ENCODE measurements at places on chromosomes 11 and 22.

DNA sequence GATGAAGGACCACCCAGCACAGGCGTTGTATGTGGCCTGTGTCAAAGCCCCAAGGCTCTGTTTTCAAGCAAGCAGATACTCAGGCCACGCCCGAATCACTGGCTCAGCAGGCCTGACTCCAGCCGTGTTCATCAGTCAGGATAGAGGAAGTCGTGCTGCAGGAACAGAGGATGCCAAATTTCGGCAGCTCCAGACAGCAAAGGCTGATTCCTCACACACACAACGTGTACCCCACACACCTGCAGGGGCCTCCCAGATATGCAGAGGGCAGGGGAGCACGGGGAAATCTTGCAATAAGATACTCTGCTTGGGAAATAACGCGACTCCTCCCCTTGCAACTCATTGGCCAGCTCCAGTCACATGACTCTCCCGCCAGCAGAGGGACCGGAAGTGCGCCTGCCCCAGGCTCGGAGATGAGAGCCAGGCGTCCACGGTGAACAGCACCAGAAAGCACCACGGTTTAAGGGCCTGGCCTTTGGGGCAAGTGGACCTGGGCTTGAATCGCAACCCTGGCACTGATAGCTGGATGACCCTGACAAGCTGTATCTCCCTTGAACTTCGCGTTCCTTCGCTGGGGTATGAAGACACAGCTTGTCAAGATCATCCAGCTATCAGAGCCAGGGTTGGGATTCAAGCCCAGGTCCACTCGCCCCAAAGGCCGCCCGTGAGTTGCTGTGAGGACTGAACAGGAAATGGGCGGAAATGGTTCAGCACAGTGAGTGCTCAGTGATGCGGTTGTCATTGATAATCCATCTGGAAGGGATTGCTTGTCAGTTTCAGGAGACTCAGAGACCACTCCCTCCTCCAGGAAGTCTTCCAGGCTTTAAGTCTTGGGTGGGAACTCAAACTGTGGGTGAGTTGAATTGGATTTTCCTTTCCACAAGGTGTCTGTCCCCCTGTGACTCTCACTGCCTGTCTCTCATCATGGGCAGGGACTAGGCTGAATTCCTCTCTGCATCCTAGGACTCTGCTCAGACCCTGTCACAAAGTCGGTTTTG is 88.5 kb downstream of the MYEOV start:
- DNase-seq, result peak; percentile 48

DNA sequence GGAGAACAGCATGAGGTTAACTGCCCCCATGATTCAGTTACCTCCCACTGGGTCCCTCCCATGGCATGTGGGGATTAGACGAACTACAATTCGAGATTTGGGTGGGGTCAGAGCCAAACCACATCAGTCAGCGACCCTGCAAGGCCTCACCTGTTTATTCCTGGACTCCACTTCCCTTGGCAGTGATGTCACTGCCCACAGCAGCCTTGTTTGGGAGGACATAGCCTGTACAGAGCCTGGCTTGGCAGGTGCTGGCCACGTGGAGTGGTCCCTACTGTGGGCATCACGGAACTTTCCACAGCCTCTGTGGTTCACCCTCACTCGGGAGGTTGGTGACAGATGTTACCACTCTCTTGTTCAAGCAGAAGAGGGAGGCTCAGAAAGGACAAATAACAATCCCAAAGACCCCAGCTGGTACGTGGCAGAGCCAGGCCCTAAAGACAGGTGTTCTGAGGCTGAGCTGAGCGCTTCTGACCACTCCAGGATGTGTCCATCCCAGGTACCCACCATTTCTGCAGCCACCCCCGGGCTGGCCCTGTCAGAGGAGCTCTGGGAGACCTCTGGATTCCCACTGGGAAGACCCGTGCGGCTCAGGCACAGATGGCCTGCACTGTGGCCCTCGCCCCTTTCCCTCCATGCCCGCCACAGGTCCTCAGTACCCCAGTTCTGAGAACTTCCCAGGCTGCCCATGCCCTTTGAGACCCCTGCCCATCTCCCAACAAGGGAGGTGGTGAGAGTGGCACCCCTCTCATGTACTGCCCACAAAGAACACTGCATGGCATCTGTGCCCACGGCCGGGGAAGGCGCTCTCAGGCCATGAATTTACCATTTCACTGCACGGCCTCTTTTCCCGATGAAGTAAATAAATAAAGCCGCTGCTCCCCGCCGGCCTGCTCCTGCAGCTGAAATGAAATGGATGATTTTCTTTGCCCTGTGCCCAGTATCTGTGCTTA is 605.8 kb downstream of the TBC1D22A start:
- peak; percentile 14 for DNase-seq

- DNase-seq, result peak; percentile 56
Measured at GRCh38 chr11:117945047-117945810, 16.0 kb upstream of the TMPRSS13 start.

- no peak for DNase-seq
Measured at GRCh38 chr11:6862961-6863360, at the start of gene OR10A2. Gene OR10A2 (plus strand): TSS chr11:6863057. CDS start chr11:6869755, 6,698 bp downstream.

DNA sequence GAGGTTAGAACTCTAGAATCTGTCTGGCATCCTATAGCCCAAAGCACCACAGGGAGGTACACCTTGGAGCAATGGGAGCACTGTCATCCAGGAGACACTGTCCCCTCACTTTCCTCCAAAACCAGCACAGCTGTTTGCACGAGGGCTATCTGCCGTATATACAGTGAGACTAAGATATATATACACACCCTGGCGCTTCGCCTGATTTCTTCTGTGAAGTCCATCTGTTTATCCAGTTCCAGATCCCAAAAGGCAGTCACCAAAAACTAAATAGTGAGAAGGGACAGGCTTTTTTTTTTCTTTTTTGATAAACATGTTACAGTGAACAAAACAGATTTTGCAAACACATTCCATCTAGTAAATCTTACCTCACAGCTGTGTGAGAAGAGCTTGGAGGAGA is 68.5 kb downstream of the ARFGAP2 start:
- DNase-seq, result no peak

- no peak for DNase-seq
Measured at GRCh38 chr11:40183073-40184064, 1276.1 kb downstream of the LRRC4C start.

GRCh38 chr11:96340555-96340885 is 2.5 kb downstream of the MAML2 start:
- DNase-seq, result no peak

- DNase-seq, result no peak
Measured at GRCh38 chr11:26953770-26954392, 40.0 kb upstream of the FIBIN start.

- no peak for DNase-seq
Measured at GRCh38 chr22:35317680-35318290, 18.1 kb downstream of the TOM1 start.

- peak; percentile 82 for DNase-seq
Measured at GRCh38 chr22:41288245-41288946, 2.4 kb upstream of the RANGAP1 start.

GRCh38 chr11:117378976-117379865 is 51.6 kb downstream of the CEP164 start:
- no peak for DNase-seq

GRCh38 chr22:46551996-46552395 is 14.6 kb upstream of the CELSR1 start:
- peak; percentile 40 for DNase-seq

DNA sequence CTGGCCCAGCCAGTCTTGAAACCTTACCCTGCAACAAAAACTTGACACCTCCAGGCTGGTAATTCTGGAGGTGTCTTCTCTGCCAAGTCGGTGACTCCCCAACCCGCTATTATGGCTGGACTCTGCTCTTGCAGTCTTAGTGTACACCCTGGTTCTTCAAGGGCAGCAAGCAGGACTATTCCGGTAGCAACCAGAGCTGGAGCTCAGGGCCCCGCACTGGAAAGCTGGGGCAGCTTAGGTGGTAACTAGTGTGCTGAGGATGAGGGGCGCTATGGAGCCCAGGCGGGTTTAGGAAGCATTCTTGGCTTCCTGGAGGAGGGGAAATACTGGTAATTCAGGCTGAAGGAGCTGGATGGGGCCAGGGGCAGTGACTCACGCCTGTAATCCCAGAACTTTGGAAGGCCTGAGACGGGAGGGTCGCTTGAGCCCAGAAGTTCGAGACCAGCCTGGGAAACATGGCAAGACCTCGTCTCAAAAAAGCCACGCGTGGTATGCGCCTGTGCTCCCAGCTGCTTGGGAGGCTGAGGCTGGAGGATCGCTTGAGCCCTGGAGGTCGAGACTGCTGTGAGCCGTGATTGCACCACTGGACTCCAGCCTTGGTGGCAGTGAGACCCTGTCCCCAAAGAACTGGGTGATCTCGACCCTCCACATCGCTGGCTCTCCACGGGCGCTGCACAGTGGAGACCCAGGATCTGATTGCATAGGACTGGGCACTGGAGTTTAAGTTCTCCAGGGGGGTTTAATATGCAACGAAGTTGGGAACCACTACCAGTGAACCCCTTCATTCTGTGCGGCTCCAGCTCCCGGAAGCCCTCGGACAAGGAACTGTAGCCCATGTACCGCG is 10.6 kb upstream of the AIFM3 start:
- DNase-seq, result peak; percentile 89

GRCh38 chr22:33255791-33256190 is 197.6 kb upstream of the SYN3 start:
- DNase-seq, result no peak

DNA sequence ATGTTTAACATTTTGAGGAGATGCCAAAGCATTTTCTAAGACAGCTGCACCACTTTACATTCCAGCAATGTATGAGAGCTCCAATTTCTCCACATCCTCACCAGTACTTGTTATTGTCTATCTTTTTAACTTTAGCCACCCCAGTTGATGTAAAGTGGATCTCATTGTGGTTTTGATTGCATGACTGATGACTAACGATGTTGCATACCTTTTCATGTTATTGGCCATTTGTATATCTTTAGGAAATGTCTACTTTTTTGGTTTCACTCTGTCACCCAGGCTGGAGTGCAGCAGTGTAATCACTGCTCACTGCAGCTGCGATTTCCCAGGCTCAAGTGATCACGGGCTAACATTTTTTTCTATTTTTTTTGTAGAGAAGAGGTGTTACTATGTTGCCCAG is 8.9 kb downstream of the TTC28 start:
- no peak for DNase-seq

DNA sequence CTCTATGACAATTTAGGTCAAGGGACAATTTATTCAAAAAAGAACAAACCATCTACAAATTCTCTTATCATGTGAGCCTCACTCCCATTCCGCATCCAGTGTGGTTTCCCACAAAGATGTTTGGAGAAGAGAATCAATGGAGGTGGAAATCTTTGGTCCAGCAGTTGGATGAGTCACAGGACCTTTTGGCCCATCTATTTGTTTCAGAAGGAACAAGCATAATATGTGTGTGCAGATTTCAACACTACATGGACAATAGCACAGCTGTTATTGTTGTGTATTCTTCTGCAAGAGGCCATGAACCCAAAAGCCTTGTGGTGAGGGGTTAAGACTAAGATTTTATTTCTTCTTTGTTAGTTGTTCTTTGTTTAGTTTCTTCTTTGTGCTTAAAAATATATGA is 61.6 kb downstream of the OR10A6 start:
- DNase-seq, result no peak

DNA sequence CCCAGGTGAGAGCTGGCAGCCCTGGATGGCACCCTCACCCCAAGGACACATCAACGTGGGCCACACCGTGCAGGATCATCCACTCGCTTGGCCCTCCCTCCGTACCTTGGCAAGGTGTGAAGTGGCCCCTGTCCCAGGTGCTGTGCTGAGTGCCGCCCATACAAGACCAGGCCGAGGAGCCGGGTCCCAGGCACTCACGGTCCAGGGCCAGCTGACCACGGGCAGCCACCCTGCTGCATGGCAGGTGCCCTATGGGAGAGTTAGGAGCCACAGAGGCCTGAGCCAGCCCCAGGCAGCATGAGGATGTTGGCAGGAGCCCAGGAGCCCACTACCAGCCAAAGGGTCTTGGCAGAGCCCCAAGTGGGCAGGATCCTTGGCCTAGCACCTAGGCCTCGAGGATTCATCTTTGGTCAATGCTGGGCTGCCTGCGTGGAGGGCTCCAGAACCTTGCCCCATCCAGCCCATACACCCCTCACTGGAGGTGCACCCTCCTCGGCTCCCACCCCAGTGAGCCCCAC is 19.6 kb downstream of the RTN4R start:
- DNase-seq, result no peak

DNA sequence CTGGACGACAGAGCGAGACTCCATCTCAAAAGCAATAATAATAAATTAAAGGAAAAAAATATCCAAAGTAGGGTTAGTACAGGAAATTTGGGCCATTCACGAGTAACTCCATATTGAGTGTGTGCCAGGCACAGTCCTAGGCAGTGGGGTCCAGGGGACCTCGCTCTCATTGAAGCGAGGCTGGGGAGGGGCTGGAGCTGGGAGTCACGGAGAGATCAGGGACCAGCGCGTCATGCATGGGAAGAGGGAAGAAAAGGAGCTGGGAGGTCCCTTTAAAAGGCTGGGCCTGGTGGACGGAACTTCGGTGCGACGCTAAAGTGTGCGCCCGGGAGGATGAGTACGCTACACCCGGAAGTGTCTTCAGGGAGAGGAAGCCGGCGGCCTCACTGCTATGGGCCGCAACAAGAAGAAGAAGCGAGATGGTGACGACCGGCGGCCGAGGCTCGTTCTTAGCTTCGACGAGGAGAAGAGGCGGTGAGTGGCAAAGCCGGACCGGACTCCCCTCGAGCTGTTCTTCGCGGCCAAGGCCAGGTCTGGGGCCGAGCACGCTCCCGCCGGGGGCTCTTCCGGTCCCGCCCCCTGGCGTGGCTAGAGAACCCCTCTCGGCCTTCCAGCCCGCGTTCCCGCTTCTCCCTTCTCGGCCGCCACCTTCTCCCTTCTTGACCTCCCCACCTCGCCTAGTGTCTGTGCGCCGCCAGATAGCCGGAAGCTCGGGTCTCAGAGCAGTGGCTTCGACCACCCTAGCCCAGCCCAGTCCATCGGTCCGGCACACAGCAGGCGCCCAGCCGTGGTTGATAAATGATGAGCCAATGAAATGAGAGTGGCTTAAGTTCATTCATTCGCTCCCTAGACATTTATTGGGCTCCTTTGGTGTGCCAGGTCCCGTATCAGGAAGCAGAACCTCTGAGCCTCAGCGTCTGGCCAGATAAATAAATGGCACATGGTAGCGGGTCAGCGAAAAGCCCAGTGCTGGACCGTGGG is at the start of gene NOL12:
Gene NOL12, plus strand, starts transcription at position 342 of the 981 bp plus-strand sequence. Its CDS starts 50 bp downstream, at position 392.
- DNase-seq, result peak; percentile 95

- DNase-seq, result peak; percentile 87
Measured at GRCh38 chr11:3169255-3170043, 4.3 kb upstream of the OSBPL5 start.

DNA sequence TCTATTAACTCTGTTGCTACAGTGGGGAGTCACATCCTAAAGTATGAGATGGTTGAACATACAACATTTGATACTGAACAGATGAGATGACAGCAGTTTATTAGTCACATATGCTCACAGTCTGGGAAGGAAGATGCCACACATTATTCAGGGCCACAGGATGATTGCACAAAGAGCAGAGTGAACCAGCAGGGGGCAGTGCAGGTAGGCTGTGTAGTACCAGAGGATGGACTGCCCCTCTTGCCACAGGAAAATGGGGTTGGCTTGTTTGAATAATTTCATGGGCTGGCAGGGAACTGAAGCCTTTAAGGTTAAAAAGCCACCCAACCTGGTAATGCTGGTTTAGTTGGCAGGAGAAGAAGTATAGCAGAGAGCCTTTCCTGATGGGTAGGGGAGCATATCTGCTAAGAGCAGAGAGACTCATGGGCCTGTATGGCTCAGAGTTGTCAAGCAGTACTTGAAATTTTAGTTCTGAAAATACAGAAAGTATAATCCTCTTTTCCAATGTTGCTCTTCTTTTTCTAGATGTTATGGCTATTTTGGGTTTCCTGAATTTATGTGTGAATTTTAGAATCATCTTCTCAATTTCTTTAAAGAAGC is 180.4 kb upstream of the B3GAT1 start:
- peak; percentile 93 for DNase-seq

- peak; percentile 91 for DNase-seq
Measured at GRCh38 chr22:48574776-48575617, 1252.7 kb downstream of the BRD1 start.
